SW480 (cell line): ENCODE measurements at places on chromosomes 6 and 20.

DNA sequence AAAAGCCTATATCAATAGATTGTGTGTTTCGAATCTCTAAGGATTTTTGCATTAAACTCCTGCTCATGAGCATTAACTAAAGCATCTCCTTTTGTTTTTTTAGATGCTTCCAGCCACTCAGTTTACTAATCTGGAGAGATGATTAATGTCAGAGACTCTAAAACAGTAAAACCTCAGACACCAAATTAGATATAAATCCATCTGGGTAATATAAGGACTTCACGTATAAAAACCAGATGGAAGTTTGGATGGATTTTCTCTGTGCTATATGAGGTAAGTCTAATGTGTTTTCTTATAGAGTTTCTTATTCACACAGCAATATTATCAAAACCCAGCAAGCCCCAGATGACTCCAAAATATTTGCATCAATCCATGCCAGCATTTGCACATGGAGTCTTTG lies 137.2 kb downstream of the SYNE1 start:
- DNase-seq, result no peak

- no peak for DNase-seq
These were observed at the start of gene HRH3 for GRCh38 chr20:62219992-62220665. TSS of gene HRH3 (minus strand) at chr20:62220278. CDS start at chr20:62219970, 308 bp downstream.

GRCh38 chr6:75968143-75968542 lies 104.3 kb downstream of the IMPG1 start:
- DNase-seq, result no peak

DNA sequence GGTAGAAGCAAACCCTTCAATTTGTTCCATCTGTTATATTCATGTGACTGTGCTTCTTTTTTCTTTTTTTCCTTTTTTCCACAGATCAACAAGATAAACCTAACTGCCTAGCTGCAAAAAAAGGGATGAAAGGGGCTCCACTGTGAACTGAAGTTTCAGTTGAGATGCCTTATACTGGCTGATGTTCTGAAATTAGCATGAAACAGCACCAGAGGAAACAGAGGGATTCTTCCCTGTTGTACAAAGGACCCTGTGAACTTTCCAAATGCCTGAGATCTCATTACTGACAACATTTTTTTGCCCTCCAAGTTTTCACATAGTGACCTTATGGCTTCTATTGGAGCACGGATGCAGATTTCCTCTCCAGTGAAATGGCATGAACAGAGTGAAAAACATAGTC lies 302.7 kb upstream of the TFAP2D start:
- DNase-seq, result no peak

GRCh38 chr20:43662943-43663655 lies 3.8 kb upstream of the MYBL2 start:
- DNase-seq, result peak; percentile 76

- DNase-seq, result no peak
These were observed 34.6 kb downstream of the CDH22 start for GRCh38 chr20:46273717-46274116.

- DNase-seq, result no peak
These were observed 1608.8 kb downstream of the GRIK2 start for GRCh38 chr6:103002282-103002681.

DNA sequence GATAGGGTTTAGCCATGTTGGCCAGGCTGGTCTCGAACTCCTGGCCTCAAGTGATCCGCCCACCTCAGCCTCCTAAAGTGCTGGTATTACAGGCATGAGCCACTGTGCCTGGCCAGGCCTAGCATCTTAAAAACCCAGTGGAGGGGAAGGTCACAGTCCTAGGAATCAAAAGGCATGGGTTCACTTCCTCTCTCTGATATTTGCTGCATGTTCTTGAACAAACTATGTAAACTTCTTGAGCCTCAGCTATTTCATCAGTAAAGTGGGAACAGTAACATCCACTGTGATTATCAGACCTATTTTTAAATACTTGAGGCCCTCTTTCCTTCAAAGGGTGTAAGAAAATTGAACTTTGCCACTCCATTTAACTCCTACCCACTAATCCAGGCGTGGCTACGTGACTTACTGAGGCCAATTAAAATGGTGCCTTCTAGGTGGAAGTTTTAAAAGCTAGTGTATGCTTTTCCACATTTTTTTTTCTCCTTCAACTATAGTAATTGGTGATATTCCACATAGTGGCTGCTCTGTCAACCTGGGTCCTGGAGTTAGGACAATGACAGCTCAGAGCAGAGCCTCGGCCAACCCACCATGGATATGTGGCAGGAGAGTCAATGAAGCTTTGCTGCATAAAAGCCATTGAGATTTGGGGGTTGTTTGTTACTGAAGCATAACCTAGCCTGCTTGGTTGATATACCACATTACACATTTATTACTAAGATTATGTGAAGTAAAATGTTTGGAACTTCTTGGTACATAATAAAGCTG lies 32.2 kb upstream of the IER3 start:
- DNase-seq, result no peak

GRCh38 chr6:77561768-77562314 lies 91.0 kb upstream of the MEI4 start:
- DNase-seq, result no peak

- peak; percentile 91 for DNase-seq
These were observed 23.9 kb upstream of the NAA20 start for GRCh38 chr20:19992996-19993908.

GRCh38 chr6:104606361-104606760 lies 253.4 kb downstream of the HACE1 start:
- no peak for DNase-seq

- DNase-seq, result no peak
These were observed 10.3 kb downstream of the MTO1 start for GRCh38 chr6:73471686-73472290.

DNA sequence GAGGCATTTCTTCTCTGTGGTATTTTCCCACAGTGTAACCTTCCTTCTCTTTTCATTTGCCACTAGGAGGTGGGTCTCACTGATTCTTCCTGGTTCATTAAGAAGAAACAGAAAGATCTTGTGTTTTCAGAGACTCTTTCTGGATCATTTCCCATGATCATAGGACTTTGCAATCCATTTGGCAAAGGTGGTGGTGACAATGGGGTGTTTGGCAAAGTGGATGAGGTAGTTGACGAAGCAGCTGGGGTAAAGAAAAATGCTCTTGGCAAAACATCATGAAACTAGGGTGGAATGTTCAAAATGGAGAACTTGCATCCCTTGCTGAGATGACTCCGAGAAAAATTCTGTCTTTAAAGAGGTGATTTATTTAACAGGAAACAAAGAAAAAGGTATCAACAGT lies 50.6 kb downstream of the TRAF3IP2 start:
- DNase-seq, result no peak

GRCh38 chr6:62323818-62324431 lies 37.9 kb upstream of the KHDRBS2 start:
- DNase-seq, result no peak

- no peak for DNase-seq
These were observed 237.1 kb upstream of the AFDN start for GRCh38 chr6:167589615-167589940.

GRCh38 chr6:82017773-82018172 lies 229.8 kb downstream of the IBTK start:
- DNase-seq, result no peak

DNA sequence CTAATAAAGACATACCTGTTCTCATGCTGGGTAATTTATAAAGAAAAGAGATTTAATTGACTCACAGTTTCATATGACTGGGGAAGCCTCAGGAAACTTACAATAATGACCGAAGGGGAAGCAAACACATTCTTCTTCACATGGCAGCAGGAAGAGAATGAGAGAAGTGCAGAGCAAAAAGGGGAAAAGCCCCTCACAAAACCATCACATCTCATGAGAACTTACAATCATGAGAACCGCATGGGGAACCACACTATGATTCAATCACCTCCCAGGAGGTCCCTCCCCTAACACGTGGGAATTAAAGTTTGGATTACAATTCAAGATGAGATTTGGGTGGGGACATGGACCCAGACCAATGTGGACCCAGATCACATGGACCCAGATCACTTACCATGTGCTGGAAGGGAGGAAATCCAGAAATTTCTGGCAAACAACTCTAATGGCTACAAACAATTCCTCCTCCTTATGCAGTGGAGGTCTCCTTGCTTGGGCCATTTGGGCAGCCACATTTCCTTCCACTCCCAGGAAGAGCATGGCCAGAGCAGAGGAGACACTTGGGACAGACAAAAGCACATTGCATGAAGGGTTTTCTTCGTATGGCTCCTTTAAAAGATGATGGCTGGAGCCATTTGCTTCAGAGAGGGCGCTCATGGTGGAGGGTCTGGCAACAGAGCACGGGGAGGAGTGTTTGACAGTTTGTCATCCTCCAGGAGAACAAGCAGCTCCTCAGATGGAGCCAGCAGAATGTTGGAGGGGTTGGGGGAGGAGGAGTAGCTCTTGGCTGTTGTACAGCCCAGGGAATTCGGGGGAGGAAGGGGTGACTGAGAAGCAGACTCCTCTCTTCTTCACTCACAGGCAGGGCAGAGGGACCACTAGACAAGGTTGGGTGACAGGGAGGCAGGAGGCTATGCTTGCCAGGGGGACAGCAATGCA lies 30.4 kb downstream of the SERPINB9 start:
- no peak for DNase-seq

GRCh38 chr20:6665161-6665560 lies 102.3 kb upstream of the BMP2 start:
- no peak for DNase-seq

DNA sequence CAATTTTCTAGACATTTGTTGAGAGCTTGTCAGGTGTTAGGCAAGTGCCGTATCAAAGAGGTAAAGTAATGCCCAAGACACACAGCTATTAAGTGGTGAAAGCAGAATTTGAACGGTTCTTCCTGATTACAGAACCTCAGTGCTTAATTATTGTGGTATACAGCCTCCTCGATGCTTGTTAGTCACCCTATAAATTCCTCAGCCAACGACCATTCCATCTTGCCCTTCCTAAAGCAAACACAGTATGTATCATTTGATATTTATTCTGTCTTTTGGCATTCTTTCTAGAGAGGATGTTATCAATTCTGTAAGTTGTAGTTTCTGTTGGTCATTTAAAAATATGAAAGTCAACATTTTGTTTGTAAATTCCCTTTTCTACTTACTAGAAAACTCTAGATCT lies 297.8 kb upstream of the BMP2 start:
- no peak for DNase-seq

GRCh38 chr6:21334651-21335050 lies 258.9 kb upstream of the SOX4 start:
- no peak for DNase-seq

DNA sequence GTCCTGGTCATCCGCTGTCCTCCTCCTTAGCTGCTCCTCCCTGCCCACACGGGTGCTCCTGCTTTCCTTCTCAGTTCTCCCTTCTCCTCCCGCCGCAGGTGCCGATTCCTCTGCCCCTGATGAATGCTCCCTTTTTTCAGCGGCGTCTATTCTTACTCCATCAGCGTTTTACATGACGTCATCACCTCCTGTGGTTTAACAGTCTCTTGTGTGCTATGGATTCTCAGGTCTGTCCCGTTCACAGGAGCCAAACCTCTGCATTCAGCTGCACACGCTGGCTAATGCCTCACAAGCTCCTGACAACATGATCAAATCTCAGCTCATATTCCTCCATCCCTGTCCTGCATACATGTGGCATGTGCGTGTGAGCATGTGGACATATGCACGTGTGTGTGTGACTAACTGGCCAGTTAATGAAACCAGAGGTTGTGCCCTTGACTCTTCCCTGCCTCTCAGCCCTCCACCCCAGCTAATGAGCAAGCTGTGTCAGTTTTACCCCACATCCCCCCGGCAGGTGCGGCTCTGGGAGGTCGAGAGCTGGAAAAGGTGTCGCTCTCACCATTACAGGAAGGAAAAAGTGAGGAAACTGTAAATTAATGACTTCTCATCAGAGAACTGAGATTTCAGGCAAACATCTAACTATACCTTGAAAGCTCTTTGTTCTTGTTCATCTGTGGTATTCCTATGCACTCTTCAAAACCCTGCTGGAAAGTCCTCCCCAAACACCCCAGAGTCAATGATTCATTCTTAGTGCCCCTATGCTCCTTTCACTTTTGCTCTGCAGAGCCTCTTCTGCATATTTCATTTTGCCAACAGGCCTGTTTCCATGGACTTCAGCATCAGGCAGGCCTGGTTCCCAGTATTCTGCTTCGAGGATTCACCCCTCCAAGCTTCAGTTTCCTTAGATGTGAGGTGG lies 163.1 kb downstream of the TTLL2 start:
- no peak for DNase-seq

GRCh38 chr6:25835442-25836283 lies 3.8 kb upstream of the SLC17A1 start:
- DNase-seq, result no peak

DNA sequence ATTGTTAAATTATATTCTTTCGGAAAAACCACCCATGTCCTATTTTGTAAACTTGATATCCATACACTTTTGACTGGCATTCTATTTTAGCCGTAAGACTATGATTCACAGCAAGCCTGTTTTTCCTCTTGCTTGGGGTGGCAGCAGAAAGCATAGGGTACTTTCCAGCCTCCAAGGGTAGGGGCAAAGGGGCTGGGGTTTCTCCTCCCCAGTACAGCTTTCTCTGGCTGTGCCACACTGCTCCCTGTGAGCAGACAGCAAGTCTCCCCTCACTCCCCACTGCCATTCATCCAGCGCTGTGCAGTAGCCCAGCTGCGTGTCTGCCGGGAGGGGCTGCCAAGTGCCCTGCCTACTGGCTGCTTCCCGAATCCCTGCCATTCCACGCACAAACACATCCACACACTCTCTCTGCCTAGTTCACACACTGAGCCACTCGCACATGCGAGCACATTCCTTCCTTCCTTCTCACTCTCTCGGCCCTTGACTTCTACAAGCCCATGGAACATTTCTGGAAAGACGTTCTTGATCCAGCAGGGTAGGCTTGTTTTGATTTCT lies 2.1 kb upstream of the ESR1 start:
- no peak for DNase-seq

GRCh38 chr6:29834564-29835436 lies 7.2 kb downstream of the HLA-G start:
- peak; percentile 9 for DNase-seq

GRCh38 chr20:1636621-1637020 lies 16.8 kb upstream of the SIRPB1 start:
- no peak for DNase-seq

DNA sequence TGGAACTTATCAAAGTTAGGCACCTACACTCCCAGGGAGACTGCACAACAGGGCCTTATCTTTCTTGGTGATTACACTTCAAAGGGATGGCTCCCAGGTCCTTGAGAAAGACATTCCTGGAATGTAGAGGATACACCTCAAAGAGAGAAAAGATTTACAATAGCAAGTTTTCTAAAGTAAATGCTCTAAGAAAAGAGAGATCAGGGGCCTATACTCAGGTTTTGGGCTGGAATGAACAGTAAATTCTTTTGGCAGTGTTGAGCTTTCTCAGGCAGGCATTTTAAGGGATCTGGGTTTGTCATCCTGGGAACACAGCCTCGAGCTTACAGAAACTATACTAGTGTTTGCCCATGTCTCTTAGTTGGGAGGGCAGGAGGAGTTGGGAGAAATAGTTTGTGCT lies 31.7 kb upstream of the ME1 start:
- no peak for DNase-seq

- no peak for DNase-seq
These were observed 324.4 kb downstream of the CENPW start for GRCh38 chr6:126664271-126664670.

DNA sequence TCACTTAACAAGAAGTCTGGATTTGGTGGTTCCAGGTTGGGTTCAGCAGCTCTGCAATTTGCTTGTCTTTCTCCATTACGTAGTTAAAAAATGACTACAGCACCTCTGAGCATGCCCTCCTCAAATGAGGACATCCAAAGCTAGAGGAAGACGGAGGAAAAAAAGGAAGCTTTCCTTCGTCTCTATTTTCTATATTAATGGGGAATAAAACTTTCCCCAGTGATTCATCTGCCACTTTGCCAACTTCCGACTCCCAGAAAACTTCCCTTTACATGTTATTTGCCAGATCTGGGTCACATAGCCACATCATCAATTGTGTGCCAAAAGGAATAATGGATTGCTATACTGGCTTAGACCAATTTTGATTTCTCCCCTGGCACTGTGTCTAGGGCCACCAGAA lies 69.5 kb downstream of the ZFAND3 start:
- no peak for DNase-seq
